Prostate gland (tissue), 2 donors: ENCODE measurements at places on chromosomes 4 and X. TPM values are rescaled to one million over a fixed set of nuclear protein-coding genes. Genes with fewer than 3 reads are reported as not detected.

Gene UCP1
- not detected for total RNA-seq

Gene FRMD7
- not detected for total RNA-seq

DNA sequence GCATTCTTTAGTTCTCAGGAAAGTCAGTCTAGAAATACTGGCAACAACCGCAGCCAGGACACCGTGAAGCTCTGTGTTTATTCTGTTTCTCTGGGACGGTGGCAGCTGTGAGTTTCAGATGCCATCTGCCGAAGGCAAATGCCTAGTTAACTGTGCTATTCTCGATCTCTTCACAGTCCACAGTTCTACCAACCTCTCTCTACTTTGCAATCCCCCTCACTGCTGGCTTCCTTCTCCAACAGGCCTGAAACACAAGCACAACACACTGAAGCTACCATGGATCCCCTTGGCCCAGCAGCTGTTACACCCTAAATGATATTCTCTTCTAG, 118.8 kb downstream of the ZNF827 start:
- H3K4me1 ChIP-seq: no peaks in the 10 kb centered on the region
- no peak overlapping the region for H3K4me3 ChIP-seq
- DNase-seq: peak; percentile 20

DNA sequence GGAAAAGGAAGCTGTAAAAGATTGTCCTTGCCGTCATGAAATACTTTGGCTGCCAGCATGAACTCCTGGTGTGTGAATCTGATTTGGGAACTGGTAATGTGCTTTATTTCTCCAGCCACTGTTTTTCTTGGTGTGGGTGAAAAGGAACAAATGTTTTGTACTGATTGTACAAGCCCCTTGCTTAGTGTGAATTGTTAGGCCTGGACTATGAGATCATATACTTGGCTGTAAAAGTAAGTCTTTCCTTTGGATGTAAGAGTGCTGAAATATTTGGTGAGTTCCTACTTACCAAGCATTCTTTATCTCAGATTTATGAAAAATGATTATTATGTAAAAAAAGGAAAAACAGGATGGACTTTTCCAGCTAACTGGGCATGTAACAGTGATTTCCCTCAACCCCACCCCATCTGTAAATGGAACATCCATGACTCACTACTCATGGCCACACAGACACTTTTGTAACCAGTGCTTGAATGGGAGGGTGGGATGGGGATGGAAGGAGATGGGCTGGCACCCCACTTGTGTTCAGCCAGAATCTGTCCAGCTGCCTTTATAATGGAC, 6.3 kb downstream of the FNIP2 start:
- no peak overlapping the region for H3K27ac ChIP-seq
- no peak for DNase-seq
- no peak overlapping the region for H3K4me3 ChIP-seq
- no peaks in the 10 kb centered on the region for H3K27me3 ChIP-seq

GRCh38 chrX:46130247-46130646, 415.0 kb downstream of the ZNF674 start:
- no peak for DNase-seq
- no peaks in the 10 kb centered on the region for H3K27me3 ChIP-seq
- no peak overlapping the region for H3K4me3 ChIP-seq
- no peak overlapping the region for H3K27ac ChIP-seq
- H3K4me1 ChIP-seq: no peaks in the 10 kb centered on the region

- no peaks in the 10 kb centered on the region for H3K27me3 ChIP-seq
- H3K27ac ChIP-seq: no peak overlapping the region
- no peak for DNase-seq
- H3K4me1 ChIP-seq: no peaks in the 10 kb centered on the region
- H3K36me3 ChIP-seq: no peaks in the 10 kb centered on the region
- no peak overlapping the region for H3K4me3 ChIP-seq
Observed at GRCh38 chr4:67130411-67130810, 414.9 kb downstream of the CENPC start.
